ENCODE measurements at places on chromosomes 2 and 18.

- no peak for DNase-seq
Measured at GRCh38 chr2:120469426-120469825, 123.5 kb downstream of the INHBB start.

- no peak for DNase-seq
Measured at GRCh38 chr2:231549446-231550239, 19.4 kb upstream of the NMUR1 start.

DNA sequence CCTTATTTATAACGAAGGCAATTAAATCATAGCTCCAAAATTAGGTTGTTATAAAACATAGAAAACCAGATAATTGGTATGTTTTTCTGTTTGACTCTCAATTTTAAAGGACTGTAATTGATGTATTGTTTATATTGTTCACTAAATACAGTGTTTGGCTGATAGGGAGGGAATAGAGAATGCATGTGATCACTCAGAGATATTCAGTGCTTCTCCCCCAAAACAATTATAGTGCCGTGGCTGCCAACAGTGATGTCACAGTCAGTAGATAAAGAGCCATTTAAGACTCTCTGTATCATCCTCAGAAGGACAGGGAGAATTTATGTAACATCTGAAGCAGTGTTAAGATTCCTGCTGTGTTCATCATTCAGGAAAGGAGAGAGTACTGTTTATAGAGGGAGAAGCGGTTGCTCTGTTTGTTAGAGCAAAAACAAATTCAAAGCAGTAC, 69.6 kb downstream of the PHLPP1 start:
- DNase-seq = no peak

DNA sequence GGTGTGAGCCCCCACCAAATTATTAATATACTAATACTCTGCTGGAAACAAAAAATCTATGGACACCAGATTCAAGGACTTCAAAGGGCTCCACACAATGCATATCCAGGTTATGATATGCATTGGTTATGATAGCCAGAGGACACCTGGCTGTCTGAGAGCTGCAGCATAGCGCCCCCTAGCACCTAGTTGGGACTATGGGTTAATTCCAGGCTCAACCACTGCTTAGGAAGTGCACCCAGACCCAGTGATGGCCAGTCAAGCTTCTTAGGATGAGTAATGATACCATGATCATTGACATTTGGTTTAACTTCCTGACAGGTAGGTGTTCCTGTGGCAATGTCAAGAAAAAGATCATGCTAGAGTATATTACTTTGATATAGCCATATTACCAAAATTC, 3.8 kb upstream of the FRZB start:
- no peak for DNase-seq

GRCh38 chr2:120845277-120845676, 109.6 kb downstream of the GLI2 start:
- DNase-seq = no peak

GRCh38 chr2:223508372-223508771, 93.8 kb downstream of the SCG2 start:
- no peak for DNase-seq

Data from stimulated activated CD8-positive, alpha-beta memory T cell treated with anti-CD3 and anti-CD28 coated beads, Interleukin-15, amount 100 ng/mL, for 24 hours (primary cell).